Frontal cortex (tissue), 4 donors: ENCODE measurements at places on chromosomes 6 and 20. TPM values are rescaled to one million over a fixed set of nuclear protein-coding genes. Genes with fewer than 3 reads are reported as not detected.

GRCh38 chr20:24730750-24731149, 218.3 kb upstream of the CST7 start:
- no peak for DNase-seq

The SPEF1 gene
- 0.41 TPM for total RNA-seq

- no peak for DNase-seq
Observed at GRCh38 chr20:38766071-38766470, 17.8 kb downstream of the ACTR5 start.

The SYNDIG1 gene
- 26.1 TPM for total RNA-seq

DNA sequence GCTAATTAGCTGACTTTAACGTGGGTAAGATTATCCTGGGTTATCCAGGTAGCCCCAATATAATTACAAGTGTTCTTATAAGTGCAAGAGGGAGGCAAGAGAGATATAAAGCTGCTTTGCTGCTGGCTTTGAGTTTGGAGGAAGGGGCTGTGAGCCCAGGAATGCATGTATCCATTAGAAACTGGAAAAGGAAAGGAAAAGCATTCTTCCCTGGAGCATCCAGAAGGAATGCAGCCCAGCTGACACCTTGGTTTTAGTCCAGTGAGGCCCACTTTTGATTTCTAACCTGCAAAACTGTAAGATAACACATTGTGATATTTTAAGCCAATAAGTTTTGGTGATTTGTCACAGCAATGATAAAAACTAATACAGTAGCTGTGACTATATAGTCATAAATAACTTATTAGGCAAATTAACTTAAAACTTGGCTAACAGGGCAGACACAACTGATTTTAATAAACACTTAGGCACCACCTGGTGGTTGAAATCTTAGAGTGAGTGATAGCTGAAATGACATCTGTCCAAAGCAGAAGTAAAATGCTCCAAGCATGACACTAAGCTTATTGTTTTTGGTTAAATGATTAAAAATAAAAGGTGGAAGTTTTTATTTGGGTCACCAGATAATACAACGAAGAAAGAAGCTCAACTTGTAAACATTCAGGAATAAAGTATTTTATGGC, 35.6 kb downstream of the ADGRF4 start:
- no peak for DNase-seq

The FAM135A gene
- 151 TPM for total RNA-seq

DNA sequence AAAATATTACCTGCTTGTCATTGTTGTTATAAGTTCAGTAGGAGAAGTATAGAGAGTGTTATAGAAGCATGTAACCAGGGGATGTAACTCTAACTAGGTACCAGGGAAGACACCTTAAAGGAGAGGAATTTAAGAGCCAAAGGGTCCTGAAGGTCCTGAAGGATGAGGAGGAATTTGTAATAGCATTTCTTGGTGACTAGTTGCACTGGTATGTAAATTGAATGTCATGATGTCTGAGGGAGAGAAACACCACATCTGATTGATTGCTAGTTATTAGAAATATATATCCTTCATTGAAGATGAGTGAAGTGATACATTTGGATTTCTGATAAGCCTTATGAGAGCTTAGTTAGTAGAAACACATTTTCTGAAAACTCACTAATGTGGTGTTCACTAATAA, 643.8 kb downstream of the RFPL4B start:
- DNase-seq, result no peak
